Activated naive CD4-positive, alpha-beta T cell (primary cell): ENCODE measurements at places on chromosomes 2 and 18.

DNA sequence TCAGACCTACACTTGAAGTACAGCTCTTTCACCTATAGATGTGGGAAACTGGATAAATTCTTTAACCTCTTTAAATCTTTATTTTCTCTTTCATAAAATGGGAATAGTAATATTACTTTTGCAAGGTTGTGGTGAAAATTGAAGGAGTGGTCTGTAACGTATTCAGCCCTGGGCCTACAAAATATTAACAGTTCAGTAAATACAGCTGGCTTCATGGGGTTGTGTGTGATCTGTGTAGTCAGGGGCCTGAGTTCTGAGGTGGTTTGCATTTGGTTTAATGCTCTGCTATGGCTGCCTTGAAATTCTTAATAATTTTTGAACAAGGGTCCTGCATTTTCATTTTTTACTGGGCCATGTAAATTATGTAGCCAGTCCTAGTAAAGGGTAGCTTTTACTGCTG, 16.8 kb upstream of the EML6 start:
- no peak for DNase-seq

DNA sequence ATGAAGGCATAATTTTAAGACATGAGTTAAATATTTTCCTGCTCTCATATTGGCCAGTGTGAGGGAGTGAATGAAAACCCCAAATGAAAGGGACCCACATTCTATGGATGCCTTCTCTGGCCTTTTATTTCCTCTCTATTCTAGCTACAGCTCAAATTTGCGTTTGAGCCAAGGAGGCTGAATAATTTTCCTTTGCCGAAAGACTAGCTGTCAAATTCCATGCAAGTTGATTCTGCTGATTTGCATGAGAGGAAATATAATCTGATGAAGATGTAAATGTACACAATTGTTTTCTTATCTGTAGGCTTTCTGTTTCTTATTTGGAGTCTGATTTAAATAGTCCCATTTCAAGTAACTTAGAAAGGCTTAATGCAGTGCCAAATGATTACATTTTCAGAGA, 438.4 kb upstream of the SPRED2 start:
- DNase-seq = no peak

DNA sequence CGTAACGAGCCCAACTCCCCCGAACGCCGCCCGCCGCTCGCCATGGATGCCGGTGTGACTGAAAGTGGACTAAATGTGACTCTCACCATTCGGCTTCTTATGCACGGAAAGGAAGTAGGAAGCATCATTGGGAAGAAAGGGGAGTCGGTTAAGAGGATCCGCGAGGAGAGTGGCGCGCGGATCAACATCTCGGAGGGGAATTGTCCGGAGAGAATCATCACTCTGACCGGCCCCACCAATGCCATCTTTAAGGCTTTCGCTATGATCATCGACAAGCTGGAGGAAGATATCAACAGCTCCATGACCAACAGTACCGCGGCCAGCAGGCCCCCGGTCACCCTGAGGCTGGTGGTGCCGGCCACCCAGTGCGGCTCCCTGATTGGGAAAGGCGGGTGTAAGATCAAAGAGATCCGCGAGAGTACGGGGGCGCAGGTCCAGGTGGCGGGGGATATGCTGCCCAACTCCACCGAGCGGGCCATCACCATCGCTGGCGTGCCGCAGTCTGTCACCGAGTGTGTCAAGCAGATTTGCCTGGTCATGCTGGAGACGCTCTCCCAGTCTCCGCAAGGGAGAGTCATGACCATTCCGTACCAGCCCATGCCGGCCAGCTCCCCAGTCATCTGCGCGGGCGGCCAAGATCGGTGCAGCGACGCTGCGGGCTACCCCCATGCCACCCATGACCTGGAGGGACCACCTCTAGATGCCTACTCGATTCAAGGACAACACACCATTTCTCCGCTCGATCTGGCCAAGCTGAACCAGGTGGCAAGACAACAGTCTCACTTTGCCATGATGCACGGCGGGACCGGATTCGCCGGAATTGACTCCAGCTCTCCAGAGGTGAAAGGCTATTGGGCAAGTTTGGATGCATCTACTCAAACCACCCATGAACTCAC, 673 bp downstream of the PCBP1 start:
- peak; percentile 34 for DNase-seq

GRCh38 chr2:134362740-134363139, 108.9 kb downstream of the MGAT5 start:
- no peak for DNase-seq

GRCh38 chr2:196337208-196337953, 166.0 kb upstream of the STK17B start:
- DNase-seq = no peak

GRCh38 chr2:32884346-32884745, 62.4 kb upstream of the LTBP1 start:
- no peak for DNase-seq

- no peak for DNase-seq
Measured at GRCh38 chr2:62991605-62992004, 59.0 kb upstream of the OTX1 start.

- no peak for DNase-seq
Measured at GRCh38 chr2:10356439-10356811, 53.7 kb downstream of the HPCAL1 start.

DNA sequence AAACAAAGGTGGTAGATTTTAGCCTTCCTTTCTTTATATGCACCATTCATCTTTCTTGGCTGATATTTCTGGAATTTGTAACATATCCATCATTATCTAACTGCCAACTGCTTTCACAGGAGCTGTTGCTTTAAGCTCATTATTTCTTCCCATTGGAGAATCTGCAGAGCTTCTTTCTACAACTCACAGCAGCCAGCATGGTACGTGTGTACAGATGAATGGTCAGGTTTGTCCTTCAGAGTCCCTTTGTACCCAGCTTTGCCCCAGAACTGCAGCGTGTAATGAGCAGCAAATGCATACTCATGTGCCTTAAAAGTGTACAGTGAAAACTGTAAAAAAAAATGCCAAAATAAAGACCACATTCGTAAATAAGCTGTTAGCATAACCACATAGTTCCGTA, 260.9 kb downstream of the FIGN start:
- DNase-seq = no peak

- DNase-seq = no peak
Measured at GRCh38 chr18:52313213-52313612, 26.8 kb upstream of the DCC start.

- no peak for DNase-seq
Measured at GRCh38 chr2:236795169-236795860, 225.7 kb downstream of the ACKR3 start.

- peak; percentile 25 for DNase-seq
Measured at GRCh38 chr18:58044370-58045241, 580 bp downstream of the NEDD4L start.

GRCh38 chr18:78730546-78730945, 249.1 kb upstream of the SALL3 start:
- no peak for DNase-seq

DNA sequence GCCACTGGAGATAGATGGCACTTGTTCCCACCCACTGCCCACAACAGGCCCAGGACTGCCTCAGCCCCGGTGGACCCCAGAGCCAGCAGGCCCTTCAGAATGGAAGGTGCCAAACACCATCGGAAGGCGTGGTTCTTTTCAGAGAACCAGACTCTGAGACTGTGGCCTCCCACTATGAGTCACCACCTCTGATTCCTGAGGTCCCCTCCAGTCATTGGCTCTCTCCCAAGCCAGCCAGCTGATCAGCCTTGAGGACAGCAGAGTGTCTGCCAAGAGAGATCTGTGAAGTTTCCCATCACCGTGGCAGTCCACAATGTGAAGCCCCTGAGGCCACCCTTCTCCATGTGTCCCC, 10.4 kb upstream of the MAP3K2 start:
- DNase-seq = no peak

- DNase-seq = no peak
Measured at GRCh38 chr2:239021651-239022436, 174.0 kb downstream of the TWIST2 start.

DNA sequence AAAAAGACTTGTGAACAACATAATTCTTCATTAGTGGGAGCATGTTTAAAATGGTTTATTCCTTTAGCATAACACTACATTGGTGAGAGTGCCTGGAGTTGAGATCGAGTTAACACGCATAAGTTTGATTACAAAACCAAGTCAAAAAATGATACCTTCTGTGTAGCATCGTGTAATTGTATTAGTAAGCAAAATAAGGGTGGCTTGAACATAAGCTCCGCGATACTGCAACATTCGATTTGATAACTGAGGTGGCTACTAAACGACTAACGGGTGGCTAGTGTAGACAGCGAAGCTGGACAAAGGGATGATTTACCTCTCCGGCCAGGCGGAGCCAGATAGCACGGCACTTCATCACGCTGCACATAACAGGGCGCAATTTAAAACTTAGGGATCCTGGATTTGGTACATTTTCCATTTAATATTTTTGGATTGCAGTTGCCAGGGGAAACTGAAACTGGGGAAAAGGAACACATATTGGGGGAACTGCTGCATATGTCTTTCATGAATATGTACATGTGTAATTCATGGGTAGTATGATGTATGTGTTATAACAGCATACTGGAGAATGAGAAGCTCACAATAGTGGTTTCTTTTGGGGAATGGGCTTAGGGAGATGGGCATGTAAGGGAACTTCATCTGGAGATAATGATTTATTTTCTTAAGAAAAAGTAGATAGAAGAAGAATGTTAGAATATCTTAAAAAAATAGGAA, 36.4 kb upstream of the TOGARAM2 start:
- DNase-seq = no peak

- DNase-seq = no peak
Measured at GRCh38 chr2:97734061-97735051, 21.0 kb downstream of the ZAP70 start.

- DNase-seq = no peak
Measured at GRCh38 chr2:31430439-31431165, 16.1 kb upstream of the XDH start.
